Stimulated activated memory B cell treated with anti-CD40 and anti-IgM and Interleukin-4, amounts not matched to agents 10 μg/mL and 1 μg/mL and 100 μg/mL, for 72 hours (primary cell): ENCODE measurements at places on chromosomes 11 and 22.

- peaks cover 16% of the 10 kb centered on the region for H3K36me3 ChIP-seq
- no peak for ATAC-seq
- H3K27ac ChIP-seq = no peak overlapping the region
These were observed 35.0 kb downstream of the PPFIA1 start for GRCh38 chr11:70305501-70305900.

- peaks cover 51% of the 10 kb centered on the region for H3K27me3 ChIP-seq
- H3K27ac ChIP-seq = no peak overlapping the region
- H3K4me3 ChIP-seq = peak overlapping the region; percentile 88
- ATAC-seq = peak; percentile 76
These were observed 10.0 kb upstream of the MFRP start for GRCh38 chr11:119356349-119357031.

- H3K27ac ChIP-seq = no peak overlapping the region
- H3K27me3 ChIP-seq = peaks cover 10% of the 10 kb centered on the region
- ATAC-seq = no peak
- H3K4me1 ChIP-seq = no peaks in the 10 kb centered on the region
These were observed 298.7 kb upstream of the NCAM1 start for GRCh38 chr11:112662554-112662953.

- H3K36me3 ChIP-seq = no peaks in the 10 kb centered on the region
- no peak for ATAC-seq
These were observed 64.3 kb upstream of the NAV2 start for GRCh38 chr11:19648321-19648720.

DNA sequence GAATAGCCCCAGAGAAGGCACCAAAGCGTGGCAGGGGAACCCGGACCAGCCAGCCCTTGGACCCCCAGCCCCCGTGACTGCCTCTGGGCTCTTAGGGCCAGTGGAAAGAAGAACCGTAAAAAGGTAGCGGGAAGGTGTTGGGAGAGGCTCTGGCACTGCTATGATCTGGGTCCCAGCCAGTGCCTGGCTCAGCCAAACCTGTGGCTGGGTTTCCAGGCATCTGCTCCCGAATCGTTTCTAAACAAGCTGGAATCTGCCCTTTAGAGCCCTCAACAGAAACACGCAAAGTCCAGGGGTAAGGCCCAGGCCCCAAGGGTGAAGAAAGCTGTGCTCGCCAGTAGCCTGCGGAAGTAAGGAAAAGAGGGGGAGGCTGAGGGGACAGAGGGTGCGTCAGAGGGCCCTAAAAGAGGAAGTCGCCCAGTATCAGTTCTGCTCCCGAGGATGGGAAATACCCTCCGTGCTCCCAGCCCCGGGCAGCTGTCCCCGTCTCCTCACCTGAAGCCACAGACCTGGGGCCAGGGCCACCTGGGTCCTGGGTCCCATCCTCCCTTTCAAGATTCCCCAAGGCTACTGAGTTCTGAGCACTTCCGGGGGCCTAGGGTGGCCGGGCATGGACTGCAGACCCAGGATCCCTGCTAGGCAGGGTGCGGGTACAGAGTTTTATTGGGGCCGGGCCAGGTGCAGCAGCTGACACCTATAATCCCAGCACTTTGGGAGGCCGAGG, 24.7 kb downstream of the IL10RA start:
- peak overlapping the region; percentile 55 for H3K4me3 ChIP-seq
- H3K27ac ChIP-seq = peak overlapping the region; percentile 98
- peaks cover 6% of the 10 kb centered on the region for H3K36me3 ChIP-seq
- H3K27me3 ChIP-seq = no peaks in the 10 kb centered on the region

DNA sequence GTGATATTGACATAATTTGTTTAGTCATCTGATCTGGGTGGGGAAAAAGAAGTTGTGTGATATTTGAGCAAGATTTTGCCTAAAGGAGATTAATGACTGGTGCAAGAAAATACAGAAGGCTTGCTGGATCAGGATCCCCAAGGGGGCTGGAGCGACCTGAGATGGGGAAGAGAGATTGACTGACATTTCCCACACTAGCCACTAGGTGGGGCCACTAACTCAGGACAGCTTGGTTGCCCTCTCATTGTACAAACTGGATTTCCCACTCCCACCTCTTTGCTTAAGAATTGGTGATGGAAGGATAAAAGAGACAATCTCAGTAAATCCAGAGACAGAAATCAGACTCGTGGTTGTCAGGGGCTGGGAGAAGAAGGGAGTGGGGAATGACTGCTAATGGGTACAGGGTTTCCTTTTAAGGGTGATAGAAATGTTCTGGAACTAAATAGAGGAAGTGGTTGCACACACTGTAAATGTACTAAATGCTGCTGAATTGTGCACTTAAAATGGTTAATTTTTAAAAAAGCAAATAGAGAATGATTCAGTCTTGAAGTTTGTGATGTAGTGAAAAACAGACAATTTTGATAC, 50.7 kb downstream of the CTTN start:
- H3K36me3 ChIP-seq = peaks cover 20% of the 10 kb centered on the region
- no peak for ATAC-seq
- no peak overlapping the region for H3K4me3 ChIP-seq
- no peak overlapping the region for H3K27ac ChIP-seq

DNA sequence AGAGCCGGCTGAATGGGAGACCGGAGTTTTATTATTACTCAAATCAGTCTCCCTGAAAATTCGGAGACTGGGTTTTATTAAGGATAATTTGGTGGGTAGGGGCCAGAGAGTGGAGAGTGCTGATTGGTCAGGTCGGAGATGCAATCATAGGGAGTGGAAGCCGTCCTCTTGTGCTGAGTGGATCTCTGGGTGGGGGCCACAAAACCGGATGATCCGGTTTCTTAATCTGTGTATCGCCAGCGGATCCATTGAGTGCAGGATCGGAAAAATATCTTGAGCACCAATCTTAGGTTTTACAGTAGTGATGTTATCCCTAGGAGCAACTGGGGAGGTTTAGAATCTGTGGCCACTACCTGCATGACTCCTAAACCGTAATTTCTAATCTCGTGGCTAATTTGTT, 886 bp upstream of the NIPSNAP1 start:
- H3K4me1 ChIP-seq = peaks cover 26% of the 10 kb centered on the region
- no peaks in the 10 kb centered on the region for H3K36me3 ChIP-seq
- no peak for ATAC-seq
- H3K27me3 ChIP-seq = no peaks in the 10 kb centered on the region
- peak overlapping the region; percentile 93 for H3K27ac ChIP-seq
- H3K4me3 ChIP-seq = peak overlapping the region; percentile 94

DNA sequence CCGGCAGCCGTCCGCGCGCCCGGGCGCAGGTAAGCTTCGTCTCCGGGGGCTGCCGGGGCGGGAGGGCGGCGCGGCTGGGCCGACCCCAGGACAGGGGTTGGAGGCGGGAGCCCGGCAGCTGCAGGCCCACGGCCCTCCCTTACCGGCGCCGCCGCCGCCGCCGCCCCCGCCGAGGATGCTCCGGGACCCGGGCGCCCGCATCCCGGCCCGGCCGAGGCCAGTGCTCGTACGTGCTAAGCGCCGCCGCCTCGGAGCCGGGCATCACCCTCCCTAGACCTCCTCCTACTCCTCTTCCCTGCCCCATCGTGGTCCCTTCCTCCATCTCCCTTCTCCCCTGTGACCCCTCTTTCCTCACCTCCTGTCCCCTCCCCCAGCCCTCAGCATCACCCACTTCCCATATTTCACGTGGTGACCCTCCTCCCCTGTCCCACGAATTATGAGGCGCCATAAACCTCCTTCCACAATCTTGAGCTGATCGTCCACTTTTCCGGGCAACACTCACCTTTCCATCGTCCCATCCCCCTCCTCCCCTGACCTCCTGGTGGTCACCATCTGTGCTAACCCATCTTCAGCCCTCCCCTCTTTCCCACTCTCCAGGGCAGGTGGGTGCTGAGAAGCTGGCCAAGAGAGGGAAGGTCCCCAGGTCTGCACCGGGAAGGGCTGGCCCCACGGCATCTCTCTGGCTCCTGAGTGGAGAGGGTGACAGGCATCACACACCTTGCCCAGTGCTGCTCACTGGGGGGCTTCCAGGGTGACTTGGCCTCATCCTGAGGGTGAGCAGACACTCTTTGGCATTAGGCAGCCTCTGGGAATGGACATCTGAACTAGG, 612 bp downstream of the ASPHD2 start:
- H3K36me3 ChIP-seq = no peaks in the 10 kb centered on the region
- H3K27ac ChIP-seq = peak overlapping the region; percentile 85
- ATAC-seq = peak; percentile 42

GRCh38 chr11:128726458-128727139, 32.7 kb downstream of the FLI1 start:
- H3K27me3 ChIP-seq = no peaks in the 10 kb centered on the region
- H3K27ac ChIP-seq = peak overlapping the region; percentile 97
- peaks cover 98% of the 10 kb centered on the region for H3K4me1 ChIP-seq

DNA sequence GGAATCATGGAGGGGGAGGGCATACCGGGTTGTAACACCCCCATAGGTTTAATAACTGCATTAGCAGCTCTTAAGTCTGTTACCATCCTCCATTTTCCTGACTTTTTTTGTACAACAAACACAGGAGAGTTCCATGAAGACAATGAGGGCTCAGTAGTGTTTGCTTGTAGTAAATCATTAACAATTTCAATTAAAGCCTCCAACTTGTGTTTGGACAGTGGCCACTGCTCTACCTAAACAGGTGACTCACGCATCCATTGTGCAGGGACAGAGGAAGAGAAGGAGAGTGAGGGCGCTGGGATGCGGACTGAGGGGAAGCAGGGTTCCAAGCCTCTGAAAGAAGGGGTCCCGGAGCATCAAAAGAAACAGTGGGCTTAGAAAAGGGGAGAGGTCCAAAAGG, 21.3 kb upstream of the MTNR1B start:
- no peaks in the 10 kb centered on the region for H3K27me3 ChIP-seq
- no peak overlapping the region for H3K27ac ChIP-seq
- ATAC-seq = no peak

GRCh38 chr11:107821199-107821927, 37.2 kb downstream of the SLC35F2 start:
- no peak overlapping the region for H3K27ac ChIP-seq
- H3K27me3 ChIP-seq = no peaks in the 10 kb centered on the region
- H3K4me3 ChIP-seq = no peak overlapping the region
- peaks cover 16% of the 10 kb centered on the region for H3K36me3 ChIP-seq
- ATAC-seq = no peak
- H3K4me1 ChIP-seq = peaks cover 25% of the 10 kb centered on the region

GRCh38 chr11:63672936-63673539, 1.9 kb upstream of the ATL3 start:
- no peak for ATAC-seq
- H3K4me1 ChIP-seq = peaks cover 33% of the 10 kb centered on the region
- no peak overlapping the region for H3K4me3 ChIP-seq
- peak overlapping the region; percentile 79 for H3K27ac ChIP-seq
- H3K36me3 ChIP-seq = no peaks in the 10 kb centered on the region

GRCh38 chr11:6006395-6006794, 351 bp downstream of the OR56A4 start:
- H3K27me3 ChIP-seq = peaks cover 28% of the 10 kb centered on the region
- H3K4me1 ChIP-seq = no peaks in the 10 kb centered on the region
- ATAC-seq = no peak
- no peak overlapping the region for H3K27ac ChIP-seq

DNA sequence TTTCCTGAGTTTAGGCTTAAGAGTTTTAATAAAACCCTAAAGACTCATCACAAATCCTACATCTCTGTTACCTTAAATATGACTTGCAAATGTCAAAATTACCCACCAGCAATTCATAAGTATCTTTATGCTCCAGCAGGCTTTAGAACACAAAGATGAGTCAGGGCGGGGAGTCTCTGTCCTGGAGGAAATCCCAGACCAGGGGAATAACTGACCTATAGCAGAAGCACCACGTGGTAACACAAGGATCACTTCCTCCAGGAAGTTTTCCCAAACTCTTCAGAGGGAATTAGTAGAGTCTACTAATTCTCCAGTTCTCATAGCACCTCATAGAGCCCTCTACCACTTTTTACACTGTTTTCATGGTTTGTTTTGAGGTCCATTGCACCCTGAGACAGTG, 217.0 kb downstream of the NAV2 start:
- no peak for ATAC-seq
- no peak overlapping the region for H3K27ac ChIP-seq
- H3K36me3 ChIP-seq = no peaks in the 10 kb centered on the region
- H3K4me1 ChIP-seq = no peaks in the 10 kb centered on the region

DNA sequence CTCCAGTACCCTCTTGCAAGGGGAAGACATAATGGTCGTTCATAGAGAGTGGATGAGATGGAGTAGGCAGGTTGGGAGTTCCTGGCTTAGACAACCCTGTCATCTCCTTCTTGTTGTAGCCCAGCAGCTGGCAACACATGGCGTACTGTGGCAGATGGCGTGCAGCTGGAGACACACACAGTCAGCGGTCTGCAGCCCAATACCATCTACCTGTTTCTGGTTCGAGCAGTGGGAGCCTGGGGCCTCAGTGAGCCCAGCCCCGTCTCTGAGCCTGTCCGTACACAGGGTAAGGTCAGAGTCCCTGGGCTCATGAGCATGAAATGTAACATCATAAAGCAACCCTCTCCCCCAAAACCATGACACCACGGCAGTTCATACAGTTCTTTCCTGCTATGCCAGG, 8.7 kb downstream of the ROBO3 start:
- H3K27me3 ChIP-seq = peaks cover 90% of the 10 kb centered on the region
- no peak for ATAC-seq
- no peak overlapping the region for H3K27ac ChIP-seq
- H3K36me3 ChIP-seq = no peaks in the 10 kb centered on the region

DNA sequence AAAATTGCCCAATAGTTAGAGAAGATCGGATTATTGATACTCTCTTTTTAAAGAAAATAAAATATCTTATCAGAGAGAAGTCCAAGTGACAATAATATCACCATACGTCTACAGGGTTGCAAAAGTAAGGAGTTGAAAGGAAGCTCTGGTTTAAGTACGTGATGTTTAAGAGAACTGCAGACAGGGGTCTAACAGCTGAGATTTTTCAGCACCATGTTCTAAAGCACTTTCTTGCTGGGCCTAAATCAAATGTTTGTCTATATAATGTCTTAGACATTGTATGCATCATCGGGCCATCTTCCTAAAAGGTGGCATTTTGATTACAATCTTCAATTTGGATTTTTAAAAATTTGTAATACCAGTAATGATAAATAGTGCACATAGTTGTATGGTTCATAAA, 133.3 kb downstream of the RRAS2 start:
- peaks cover 6% of the 10 kb centered on the region for H3K27me3 ChIP-seq
- no peak for ATAC-seq
- H3K36me3 ChIP-seq = no peaks in the 10 kb centered on the region
- H3K27ac ChIP-seq = no peak overlapping the region
- H3K4me1 ChIP-seq = peaks cover 12% of the 10 kb centered on the region
